ENCODE measurements at places on chromosomes 13 and 19. TPM values are rescaled to one million over a fixed set of nuclear protein-coding genes. Genes with fewer than 3 reads are reported as not detected.

Gene CARM1
- polyA plus RNA-seq: 0.55 TPM

GRCh38 chr13:76349700-76350099 lies 536.5 kb downstream of the KCTD12 start:
- H3K4me1 ChIP-seq: no peaks in the 10 kb centered on the region
- H3K36me3 ChIP-seq: no peaks in the 10 kb centered on the region
- no peak overlapping the region for H3K27ac ChIP-seq
- no peaks in the 10 kb centered on the region for H3K27me3 ChIP-seq
- no peak for DNase-seq

DNA sequence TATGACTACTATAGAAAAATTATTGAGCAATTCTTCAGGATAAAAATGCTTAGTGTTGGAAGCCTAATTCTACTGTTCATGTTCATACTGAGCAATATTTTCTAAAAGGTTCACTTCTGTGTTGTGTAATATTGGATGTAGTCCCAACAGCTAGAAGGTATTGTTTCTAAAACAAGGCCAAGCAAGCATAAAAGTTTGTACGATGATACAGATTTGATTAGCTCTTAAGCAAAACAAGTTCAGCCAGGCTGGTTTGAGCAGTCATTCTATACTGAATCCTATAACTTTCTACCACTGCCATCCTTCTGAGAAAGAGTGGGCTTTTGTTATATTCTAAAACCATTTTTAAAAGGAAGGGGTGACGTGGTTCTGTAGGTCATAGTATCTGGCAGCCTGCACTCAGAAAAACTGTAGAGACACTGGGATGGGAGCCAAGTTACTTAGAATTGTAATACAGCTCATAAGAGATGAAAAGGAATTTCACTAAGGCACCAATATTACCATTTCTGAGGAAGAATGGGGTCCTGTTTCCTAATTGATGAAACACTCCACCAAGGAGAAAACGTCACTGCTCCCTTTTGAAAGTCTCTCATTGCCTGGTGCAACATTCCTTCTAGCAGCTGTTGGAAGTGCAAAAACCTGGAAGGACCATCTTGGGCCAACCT lies 275.0 kb upstream of the DACH1 start:
- H3K27me3 ChIP-seq: no peaks in the 10 kb centered on the region
- H3K27ac ChIP-seq: no peak overlapping the region
- DNase-seq: no peak
- no peaks in the 10 kb centered on the region for H3K4me1 ChIP-seq

- H3K27ac ChIP-seq: no peak overlapping the region
- no peak for DNase-seq
- no peaks in the 10 kb centered on the region for H3K4me1 ChIP-seq
- H3K27me3 ChIP-seq: no peaks in the 10 kb centered on the region
- H3K36me3 ChIP-seq: no peaks in the 10 kb centered on the region
Observed at GRCh38 chr19:48686088-48686487, 9.7 kb upstream of the FUT2 start.

Gene PTPRH
- polyA plus RNA-seq: not detected

DNA sequence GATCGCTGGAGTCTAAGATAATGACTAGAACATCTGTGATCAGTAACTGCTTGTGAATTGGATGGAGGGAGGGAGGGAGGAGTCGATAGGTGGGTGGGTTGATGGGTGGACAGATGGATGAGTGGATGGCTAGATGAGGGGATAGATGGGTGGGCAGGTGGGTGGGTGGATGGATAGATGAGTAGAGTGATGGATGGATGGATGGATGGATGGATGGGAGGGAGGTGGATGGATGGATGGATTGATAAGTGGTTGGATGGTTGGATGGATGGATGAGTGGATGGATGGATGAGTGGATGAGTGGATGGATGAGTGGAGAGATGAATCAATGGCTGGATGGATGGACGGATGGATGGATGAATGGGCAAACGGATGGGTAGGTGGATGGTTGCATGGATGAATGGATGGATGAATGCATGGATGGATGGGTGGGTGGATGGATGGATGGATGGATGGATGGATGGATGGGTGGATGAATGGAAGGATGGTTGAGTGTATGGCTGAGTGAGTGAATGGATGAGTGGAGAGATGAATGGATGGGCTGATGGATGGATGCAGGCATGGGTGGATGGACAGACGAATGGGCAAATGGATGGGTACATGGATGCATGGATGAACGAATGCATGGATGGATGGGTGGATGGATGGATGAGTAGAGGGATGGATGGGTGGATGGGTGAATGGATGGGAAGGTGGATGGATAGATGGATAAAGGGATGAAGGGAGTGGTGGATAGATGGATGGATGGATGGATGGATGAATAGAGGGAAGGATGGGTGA lies 44.0 kb upstream of the NFIC start:
- no peak overlapping the region for H3K27ac ChIP-seq
- no peaks in the 10 kb centered on the region for H3K36me3 ChIP-seq
- peaks cover 8% of the 10 kb centered on the region for H3K4me1 ChIP-seq
- H3K27me3 ChIP-seq: peaks cover 36% of the 10 kb centered on the region

DNA sequence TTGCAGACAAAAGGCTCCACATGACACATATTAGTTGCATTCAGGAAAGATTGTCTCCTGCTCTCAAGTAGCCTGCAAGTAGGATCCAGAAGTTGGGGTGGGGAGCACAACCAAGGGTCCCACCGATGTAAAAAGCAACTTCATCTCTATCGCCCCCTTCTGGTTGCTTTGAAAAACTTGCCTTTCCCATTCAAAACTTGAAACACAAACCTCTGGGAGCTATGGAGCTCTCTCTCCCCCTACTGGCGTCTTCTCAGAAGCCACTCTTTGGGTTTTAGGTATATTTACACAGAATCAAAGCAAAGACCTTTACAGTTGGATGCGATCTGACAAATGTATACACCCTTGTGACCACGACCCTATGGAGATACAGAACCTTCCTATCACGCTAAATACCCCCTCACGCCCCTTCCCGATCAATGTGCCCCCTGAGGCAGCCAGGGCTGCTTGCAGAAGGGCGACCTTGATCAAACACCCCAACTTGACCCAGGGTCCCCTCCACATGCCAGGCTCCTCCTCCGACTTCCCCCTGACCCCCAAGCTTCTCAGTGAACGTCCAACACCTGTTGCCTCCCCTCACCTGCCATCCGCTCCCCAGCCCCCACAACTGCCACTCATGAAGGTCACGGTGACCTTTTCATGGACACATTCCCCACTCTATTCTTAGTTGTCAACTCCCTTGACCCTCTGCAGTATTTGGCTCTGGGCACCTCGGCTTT lies 10.1 kb downstream of the NOSIP start:
- H3K4me1 ChIP-seq: peaks cover 18% of the 10 kb centered on the region
- H3K27me3 ChIP-seq: no peaks in the 10 kb centered on the region
- no peaks in the 10 kb centered on the region for H3K36me3 ChIP-seq
- DNase-seq: peak; percentile 73
- peak overlapping the region; percentile 60 for H3K4me3 ChIP-seq

DNA sequence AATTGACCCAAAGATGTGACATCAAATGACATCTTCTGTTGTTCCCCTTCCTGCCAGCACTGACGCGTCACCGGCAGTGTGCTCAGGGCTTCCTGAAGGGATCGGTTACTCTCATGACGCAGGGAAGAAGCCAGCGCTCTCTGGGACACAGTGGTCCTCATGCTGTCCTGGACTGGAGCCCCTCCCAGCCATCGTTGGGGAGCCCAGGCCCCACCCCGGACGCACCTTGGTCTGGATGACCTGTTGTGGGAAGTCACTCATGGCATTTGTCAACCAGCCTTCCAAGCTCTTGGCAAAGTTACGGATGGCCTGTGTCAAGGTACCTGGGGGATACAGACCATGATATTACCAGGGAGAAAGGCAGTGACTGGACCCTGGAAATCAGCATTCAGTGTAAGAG lies 26.0 kb upstream of the RANBP3 start:
- no peak overlapping the region for H3K27ac ChIP-seq
- H3K4me1 ChIP-seq: no peaks in the 10 kb centered on the region
- no peaks in the 10 kb centered on the region for H3K36me3 ChIP-seq
- H3K4me3 ChIP-seq: no peak overlapping the region
